SK-N-MC (cell line): ENCODE measurements at places on chromosomes 5 and 9.

DNA sequence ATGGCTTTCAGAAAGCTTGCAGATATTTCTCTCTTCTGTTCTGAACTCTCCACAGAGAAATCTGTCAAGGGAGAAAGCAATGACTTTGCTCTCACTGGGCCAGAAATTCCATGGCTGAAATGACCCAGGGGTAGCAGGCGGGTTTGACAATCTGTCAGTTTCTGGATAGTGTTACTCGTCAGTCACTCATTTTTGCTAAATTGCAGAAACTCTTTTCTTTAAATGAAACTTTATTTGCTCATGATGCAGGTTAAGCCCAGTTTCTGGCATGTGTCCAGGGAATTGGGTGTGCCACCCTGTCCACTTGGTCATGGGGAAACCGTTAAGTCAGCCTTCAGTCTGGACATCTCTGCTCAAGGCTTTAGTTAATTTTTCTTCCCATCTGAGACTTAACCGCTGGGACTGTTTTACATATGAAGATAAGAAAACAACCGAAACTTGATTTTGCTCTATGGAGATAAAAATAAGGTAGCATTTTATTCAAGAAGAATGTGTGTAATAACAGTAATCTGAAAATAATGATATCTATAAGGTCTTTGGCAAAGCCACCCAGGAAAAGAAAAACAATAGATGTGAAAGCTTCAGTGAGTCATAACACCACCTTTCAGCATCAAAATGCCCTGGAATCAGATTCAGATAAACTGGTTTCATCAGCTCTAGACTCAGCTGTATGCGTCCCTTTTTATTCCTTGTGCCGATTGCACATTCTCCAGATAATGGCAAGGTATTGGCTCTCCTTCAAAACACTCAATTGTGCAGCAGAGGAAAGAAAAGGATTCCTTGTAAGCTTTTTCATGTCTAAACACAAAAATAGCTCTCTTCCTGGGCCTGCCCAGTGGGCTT, 308.3 kb downstream of the ZSWIM6 start:
- no peak for DNase-seq

GRCh38 chr5:5584236-5584745, 161.8 kb downstream of the ICE1 start:
- no peak for DNase-seq

DNA sequence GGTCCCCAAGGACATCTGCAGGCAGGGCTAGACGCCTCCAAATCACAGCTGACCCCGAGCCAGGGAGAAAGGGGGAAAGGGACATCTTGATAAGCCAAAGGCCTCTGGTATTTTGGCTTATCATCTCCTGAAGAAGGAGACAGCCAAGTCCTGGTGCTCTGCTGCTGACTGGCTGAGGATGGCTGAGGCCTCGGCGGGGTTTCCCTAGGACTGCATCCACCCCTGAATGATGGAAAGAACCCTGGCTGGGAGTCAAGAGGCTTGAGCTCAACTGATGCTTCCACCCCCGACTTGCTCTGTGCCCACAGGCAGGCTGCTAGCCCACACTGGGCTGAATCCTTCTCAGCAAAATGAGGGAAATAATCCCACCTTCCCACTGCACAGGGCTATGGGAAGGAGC, 30.9 kb upstream of the HRH2 start:
- DNase-seq, result no peak

- no peak for DNase-seq
Measured at GRCh38 chr5:71573591-71573990, 13.5 kb upstream of the MCCC2 start.

DNA sequence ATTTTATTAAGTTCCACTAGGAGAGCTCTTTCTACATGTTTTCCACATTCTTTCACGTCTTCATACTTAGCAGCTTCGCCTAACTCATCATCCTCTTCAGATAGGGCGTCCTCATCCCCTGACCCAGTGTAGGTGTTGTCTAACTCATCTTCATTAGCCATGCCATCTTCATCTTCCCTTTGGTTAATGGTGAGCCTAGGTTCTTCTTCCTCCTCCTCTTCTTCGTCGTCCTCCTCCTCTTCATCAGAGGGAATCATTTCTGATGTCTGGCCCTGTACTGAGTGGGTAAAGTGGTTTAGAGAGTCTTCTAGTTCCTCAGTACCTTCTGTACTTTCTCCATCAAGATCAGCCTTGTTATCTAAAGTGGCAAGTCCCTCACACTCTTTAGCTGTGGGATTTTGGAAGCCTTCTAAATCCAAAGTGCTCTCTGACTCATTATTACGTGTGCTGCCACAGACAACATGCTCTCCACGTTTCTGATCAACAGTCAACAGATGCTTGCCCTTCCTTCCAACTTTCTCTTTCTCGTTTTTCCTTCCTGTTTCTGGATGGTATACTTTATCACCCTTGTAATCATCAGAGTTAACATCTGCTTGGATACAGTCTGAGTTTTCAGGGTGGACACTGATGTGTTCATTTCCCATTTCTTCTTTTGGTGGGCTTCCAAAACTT, 31.1 kb downstream of the TUT7 start:
- DNase-seq, result no peak

DNA sequence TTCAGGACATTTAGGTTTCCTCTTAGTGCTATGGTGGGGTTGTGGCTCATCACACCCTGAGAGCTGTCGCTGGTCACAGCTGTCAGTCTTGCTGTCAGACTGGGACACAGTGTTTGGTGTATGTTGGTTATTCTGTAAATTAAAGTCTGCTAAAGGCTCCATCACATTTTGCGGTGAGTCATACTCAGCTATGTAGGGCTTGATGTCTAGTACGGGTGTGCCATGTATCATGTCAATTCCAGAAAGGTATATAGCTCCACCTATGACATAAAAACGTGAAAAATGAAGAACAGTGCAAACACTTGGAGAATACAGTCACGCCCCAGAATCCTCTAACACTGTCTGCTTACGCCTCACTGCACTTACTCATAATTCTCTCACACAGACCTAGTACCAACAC, 11.9 kb downstream of the TRMO start:
- DNase-seq, result no peak

GRCh38 chr5:160171666-160172065, 52.4 kb upstream of the PWWP2A start:
- DNase-seq, result no peak

GRCh38 chr5:5533927-5534326, 111.5 kb downstream of the ICE1 start:
- no peak for DNase-seq

DNA sequence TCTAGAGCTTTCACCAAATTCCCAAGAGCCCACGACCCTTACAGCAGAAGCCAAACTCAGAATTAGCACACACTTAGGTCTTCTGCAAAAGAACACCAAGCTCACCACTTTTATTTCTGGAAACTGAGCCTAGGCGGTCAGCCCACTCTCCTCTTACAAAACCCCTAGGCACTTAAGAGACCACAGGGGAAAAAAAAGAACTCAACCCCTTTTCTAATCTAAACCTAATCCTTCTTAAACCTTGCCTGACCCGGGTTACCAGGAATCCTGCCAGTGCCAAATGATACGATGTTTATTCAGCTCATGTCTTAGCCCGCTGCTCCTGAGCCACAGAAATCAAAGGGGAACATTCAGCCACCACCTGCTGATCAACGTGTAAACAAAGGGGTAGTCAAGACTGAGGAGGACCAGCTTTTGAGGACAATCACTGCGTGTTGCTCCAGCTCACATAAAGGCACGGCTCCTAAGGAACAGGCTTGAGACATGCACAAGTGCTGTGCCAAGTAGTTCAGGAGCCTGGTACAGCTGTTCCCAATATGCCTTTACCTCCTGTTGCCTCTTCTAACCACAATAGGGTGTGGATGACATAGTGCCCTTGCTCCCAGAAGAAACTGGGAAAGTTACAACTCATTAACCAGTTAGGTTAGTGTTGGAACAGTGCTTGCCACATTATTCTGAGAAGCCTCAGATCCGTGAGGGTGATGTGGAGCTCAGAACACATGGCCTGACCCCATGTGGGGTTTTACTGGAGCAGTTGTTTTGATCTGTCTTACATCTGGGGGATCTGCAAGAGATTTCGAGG, 49.3 kb downstream of the ZFAND5 start:
- no peak for DNase-seq

GRCh38 chr5:145588113-145588512, 247.0 kb downstream of the PRELID2 start:
- no peak for DNase-seq
